HCT116 (cell line): ENCODE measurements at places on chromosomes 7 and 10.

- no peak for DNase-seq
Measured at GRCh38 chr7:113298501-113298900, 180.1 kb upstream of the SMIM30 start.

DNA sequence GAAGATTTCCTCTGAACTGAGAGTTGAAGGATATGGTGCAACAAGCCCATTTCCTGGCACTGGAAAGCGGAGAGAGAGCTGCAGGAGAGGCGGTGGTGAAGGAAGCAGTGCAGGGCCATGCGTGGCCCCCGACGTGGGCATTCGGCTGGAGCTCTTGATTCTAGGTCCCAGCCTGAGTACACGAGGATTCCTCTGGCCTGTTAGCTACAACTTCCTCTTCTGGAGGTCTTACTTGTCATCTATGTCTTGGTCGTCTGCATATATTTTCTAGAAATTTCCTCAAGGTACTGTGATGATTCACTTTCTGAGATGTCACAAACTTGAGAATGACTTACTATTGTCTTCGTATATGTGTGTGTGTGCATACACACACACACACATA is 59.2 kb upstream of the JAZF1 start:
- DNase-seq: no peak

DNA sequence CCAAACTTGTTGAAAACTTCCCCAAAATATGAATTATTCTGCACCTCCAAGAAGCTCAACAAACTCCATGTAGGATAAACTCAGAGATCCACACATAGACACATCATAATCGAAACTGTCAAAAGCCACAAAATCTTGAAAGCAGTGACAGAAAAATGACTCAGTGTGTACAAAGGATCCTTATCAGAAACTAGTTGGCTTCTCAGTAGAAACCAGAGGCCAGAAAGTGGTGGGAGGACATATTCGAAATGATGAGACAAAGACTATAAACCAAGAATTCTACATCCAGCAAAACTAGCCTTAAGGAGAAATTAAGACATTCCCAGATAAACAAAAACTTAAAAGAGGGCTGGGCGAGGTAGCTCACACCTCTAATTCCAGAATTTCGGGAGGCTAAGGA is 38.5 kb downstream of the MCMBP start:
- DNase-seq: no peak

GRCh38 chr10:79392020-79392398 is 44.7 kb downstream of the PPIF start:
- DNase-seq: no peak

- peak; percentile 77 for DNase-seq
Measured at GRCh38 chr10:119199231-119199992, 8.0 kb upstream of the GRK5 start.

GRCh38 chr7:100367251-100367620 is 6.1 kb upstream of the PILRA start:
- no peak for DNase-seq

DNA sequence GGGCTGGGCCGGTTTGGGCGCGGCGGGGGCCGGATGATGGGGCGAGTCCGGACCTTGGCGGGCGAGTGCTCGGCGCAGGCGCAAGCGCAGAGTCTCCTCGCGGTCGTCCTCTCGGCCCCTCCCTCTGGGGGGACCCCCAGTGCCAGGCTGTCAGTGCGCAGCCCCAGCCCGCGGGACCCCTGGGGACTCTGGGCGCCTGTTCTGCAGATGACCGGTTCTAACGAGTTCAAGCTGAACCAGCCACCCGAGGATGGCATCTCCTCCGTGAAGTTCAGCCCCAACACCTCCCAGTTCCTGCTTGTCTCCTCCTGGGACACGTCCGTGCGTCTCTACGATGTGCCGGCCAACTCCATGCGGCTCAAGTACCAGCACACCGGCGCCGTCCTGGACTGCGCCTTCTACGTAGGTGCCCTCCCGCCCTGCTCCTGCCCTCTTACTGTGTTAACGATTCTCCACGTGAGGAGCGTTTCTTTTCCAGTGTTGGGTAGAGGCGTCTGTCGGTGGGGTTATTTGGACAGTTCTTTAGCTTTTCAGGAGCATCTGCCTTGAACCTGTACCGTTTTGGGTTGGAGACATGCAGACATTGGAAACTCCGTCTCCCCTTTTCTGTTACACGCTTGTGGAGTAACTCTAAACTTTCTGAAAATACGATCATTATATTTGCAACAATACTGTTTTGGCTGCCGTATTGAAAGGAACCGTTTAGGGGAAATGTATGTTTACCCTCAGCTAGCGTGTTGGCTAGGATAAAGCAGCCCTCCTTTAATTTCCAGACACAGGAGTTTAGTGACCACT is 706 bp downstream of the BUB3 start:
- DNase-seq: peak; percentile 31

- no peak for DNase-seq
Measured at GRCh38 chr7:8435095-8435494, 1.7 kb downstream of the NXPH1 start.

- peak; percentile 86 for DNase-seq
Measured at GRCh38 chr10:5584895-5585516, 60.2 kb downstream of the CALML3 start.

- DNase-seq: no peak
Measured at GRCh38 chr10:97861924-97862323, 12.3 kb downstream of the GOLGA7B start.

DNA sequence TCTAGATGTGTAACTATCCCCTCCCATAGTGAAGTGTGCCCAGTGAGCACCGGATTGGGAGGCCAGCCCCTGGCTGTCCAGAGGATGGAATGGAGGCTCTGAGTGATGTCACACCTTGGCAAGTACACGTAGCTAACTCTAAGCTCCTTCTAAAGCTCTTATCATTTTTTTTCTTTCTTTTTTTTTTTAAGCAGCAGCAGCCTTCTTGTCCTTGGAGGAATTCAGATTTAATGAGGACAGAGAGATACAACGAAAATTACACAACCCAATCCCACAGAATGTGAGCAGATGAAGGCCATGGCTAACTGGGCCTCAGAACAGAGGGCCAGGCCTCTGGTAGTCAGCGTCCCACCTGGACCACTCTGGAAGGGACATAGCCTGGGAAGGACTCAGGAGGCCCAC is 11.3 kb downstream of the TNS3 start:
- DNase-seq: no peak

- peak; percentile 62 for DNase-seq
Measured at GRCh38 chr10:114470956-114471905, 66.9 kb upstream of the AFAP1L2 start.

- DNase-seq: no peak
Measured at GRCh38 chr10:49226594-49226993, 38.4 kb upstream of the TMEM273 start.

GRCh38 chr10:61964059-61964709 is 62.7 kb downstream of the ARID5B start:
- no peak for DNase-seq

DNA sequence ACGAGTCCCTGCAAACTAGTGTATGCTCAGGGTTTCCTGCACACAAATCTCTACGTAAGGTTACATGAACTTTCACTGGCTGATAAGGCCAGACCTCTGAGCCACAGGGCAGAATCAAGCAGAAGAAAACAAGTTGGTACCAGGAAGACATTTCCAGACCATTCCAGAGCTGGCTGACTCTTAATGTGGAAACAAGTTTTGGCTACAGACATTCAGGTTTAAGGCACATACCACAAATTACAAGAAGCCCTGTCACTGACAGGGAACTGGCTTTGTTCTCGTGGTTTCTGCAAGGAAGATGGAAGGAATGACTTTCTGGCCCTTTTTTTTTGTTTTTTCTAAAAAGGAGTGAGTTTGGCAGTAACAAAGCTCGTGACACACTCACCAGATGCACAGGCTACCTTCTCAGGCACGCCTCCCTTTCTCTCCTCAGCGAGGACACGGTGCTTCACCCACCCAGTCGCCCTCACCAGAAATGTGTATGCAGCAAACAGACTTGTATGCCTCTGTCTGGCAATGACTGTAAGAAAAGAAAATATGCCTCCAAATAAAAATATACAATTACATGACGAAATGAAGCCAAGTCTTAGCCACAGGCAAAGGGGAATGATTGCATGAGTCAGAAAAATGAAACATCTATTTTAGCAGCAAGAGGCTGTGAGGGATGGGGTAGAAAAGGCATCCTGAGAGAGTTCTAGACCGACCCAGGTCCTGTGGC is 22.6 kb downstream of the PLAC9 start:
- DNase-seq: no peak

- no peak for DNase-seq
Measured at GRCh38 chr10:27626890-27627289, 118.7 kb downstream of the MKX start.

- DNase-seq: no peak
Measured at GRCh38 chr10:74518061-74518460, 308.3 kb upstream of the KAT6B start.

DNA sequence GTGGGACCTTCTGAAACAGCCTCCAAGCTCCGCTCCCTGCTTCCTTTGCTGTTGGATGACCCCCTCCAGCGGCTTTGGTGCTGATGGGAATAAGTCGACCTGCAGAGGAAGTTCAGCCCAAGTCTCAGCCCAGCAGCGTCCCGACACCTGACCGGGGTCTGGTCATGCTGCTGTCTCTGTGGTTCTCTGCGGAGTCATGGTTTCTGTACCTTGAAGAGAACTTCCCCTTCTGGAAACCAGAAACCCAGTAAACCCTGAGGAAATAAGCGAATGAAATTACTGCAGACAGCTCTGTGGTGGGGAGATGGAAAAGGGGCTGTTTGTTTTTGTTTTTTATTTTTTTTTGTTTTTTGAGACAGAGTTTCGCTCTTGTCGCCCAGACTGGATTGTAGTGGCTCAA is 18.3 kb upstream of the ZNF12 start:
- no peak for DNase-seq

DNA sequence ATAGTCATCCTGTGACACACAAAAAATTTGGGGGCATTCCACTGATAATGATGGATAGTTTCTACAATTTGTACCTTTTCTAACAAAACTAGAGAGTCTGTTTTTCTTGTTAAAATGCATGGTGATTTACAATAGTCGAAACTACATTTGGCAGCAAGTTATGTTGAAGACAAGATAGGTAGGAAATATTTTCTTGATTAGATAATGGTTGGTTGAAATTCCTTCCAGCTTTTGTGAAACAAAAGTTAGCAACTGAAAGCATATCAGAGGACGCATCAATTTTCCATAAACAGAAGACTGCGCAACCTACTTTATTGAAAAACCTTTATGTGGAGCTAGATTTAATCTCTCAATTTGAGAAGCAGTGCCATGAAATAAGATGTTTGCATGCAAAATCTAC is 155.8 kb upstream of the GLI3 start:
- no peak for DNase-seq

DNA sequence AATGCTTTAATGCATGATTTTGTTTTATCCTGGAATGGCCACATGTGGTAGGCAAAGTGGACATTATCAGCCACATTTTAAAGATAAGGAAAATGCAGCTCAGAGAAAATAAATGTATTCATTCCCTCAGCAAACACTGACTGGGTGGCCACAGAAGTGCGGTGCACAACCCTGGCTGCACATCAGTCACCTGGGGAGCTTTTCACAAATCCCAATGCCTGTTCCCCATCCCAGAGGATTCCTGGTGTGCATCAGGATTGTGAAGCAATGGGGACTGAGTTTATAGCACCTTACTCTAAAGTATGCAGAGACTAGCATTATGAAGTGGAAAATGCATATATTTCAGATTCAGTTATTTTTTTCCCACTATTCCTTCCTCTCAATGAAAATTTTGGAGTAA is 193.5 kb upstream of the C7orf33 start:
- no peak for DNase-seq

DNA sequence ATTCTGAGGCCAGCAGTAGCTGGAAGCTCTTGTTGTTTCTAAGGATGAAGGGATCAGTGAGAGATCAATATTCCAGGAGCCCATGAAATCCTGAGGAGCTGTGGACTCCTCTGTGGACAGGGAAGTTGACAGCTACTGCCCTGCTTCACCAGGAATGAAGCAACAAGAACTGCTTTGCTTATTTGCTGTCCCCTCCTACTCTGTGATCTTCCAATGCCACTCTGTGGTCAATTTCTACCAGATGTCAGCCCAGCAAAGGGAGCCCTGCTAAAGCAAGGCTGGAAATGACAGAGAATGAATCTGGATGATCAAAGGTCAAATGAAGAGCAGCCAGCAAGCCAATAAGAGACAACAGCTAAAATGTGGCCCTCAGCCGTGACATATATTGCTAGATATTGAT is 227.5 kb upstream of the CHRM2 start:
- DNase-seq: no peak

- DNase-seq: no peak
Measured at GRCh38 chr7:18548534-18548933, 53.0 kb downstream of the HDAC9 start.

GRCh38 chr7:4108951-4109350 is 573.1 kb upstream of the FOXK1 start:
- DNase-seq: no peak

GRCh38 chr7:28625432-28625831 is 213.1 kb downstream of the CREB5 start:
- DNase-seq: no peak

DNA sequence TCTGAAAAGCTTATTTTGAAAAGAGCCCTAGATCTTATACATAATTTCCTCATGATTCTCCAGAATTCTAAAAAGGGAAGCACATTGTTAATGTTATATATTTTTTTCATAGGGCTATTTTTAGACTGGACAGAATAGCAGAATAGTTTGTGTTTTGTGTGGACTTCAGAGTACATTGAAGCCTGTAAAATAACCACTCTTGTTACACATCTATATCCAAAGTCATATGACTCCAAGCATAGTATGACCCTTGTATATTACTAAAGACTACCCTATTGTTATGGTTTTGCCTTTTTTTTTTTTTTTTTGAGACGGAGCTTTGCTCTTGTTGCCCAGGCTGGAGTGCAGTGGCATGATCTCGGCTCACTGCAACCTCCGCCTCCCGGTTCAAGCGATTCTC is 26.1 kb upstream of the FIS1 start:
- no peak for DNase-seq

GRCh38 chr10:50362547-50363125 is 111.3 kb upstream of the ASAH2 start:
- DNase-seq: no peak

- DNase-seq: no peak
Measured at GRCh38 chr7:38339953-38340819, 66.8 kb upstream of the TARP start.

- DNase-seq: no peak
Measured at GRCh38 chr10:64191286-64191685, 670.1 kb downstream of the REEP3 start.

- DNase-seq: no peak
Measured at GRCh38 chr7:28075674-28076358, 104.8 kb downstream of the JAZF1 start.
